ENCODE measurements at places on chromosomes 2 and 18. TPM values are rescaled to one million over a fixed set of nuclear protein-coding genes. Genes with fewer than 3 reads are reported as not detected.

DNA sequence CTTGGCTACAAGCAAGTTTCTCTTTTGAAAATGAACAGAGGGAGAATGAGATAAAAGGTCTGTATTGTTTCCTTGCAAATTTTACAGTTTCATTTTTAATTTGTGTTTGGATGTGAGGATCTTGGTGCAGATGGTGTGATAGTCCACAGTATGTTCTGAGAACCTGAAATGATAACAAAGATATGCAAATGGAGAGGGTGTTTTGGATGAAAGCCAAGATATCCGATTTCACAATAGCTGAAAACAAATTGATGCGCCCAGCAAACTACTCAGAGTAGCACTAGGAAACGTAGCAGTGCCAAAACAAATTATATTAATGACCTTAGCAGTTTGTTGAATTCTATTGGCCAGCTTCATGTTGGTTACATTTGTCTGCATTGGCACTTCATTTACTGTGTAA lies 683.5 kb downstream of the TMEM182 start:
- DNase-seq: no peak
- no peak overlapping the region for H3K4me3 ChIP-seq
- no peaks in the 10 kb centered on the region for H3K36me3 ChIP-seq
- H3K27ac ChIP-seq: no peak overlapping the region
- no peaks in the 10 kb centered on the region for H3K4me1 ChIP-seq

- DNase-seq: no peak
- no peaks in the 10 kb centered on the region for H3K27me3 ChIP-seq
- H3K36me3 ChIP-seq: no peaks in the 10 kb centered on the region
- H3K27ac ChIP-seq: no peak overlapping the region
- peaks cover 12% of the 10 kb centered on the region for H3K4me1 ChIP-seq
Observed at GRCh38 chr2:48249631-48250473, 280.1 kb upstream of the STON1 start.

GRCh38 chr18:41038071-41038470 lies 917.0 kb upstream of the PIK3C3 start:
- H3K4me3 ChIP-seq: no peak overlapping the region
- no peaks in the 10 kb centered on the region for H3K4me1 ChIP-seq
- H3K27ac ChIP-seq: no peak overlapping the region

DNA sequence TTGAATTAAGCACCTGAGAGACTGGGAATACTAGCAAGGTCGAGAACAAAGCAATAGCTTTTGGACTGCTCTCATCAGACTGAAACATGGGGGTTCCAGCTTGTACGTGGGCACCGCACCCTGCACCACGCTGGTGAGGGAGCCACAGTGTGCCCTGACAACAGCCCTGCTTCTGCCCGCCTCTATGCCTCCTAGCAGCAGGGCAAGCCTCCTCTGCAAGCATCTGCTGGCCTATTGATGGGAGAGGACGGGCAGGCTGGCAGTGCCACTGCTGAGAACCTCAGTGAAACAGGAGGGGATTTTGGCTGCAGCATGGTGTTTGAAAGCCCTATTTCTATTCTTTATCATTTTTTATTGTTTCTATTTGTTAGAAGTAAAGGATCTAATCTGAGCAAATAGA lies 146.1 kb upstream of the OTOS start:
- DNase-seq: no peak
- no peaks in the 10 kb centered on the region for H3K4me1 ChIP-seq
- no peaks in the 10 kb centered on the region for H3K36me3 ChIP-seq
- H3K27ac ChIP-seq: no peak overlapping the region
- H3K27me3 ChIP-seq: peaks cover 4% of the 10 kb centered on the region

- peak overlapping the region; percentile 0 for H3K4me3 ChIP-seq
- H3K27me3 ChIP-seq: peaks cover 3% of the 10 kb centered on the region
- peaks cover 4% of the 10 kb centered on the region for H3K36me3 ChIP-seq
- peak overlapping the region; percentile 91 for H3K27ac ChIP-seq
- DNase-seq: no peak
Observed at GRCh38 chr2:39948016-39948719, 169.1 kb upstream of the THUMPD2 start.

GRCh38 chr2:238667008-238667407 lies 180.9 kb upstream of the TWIST2 start:
- peaks cover 12% of the 10 kb centered on the region for H3K4me1 ChIP-seq
- H3K4me3 ChIP-seq: no peak overlapping the region
- no peak overlapping the region for H3K27ac ChIP-seq
- H3K27me3 ChIP-seq: peaks cover 26% of the 10 kb centered on the region

Gene TMEM17
- total RNA-seq: 0.18 TPM

Gene GALNT13
- total RNA-seq: not detected

All from activated CD4-positive, alpha-beta T cell treated with anti-CD3 and anti-CD28 coated beads for 36 hours (primary cell).